ENCODE measurements at places on chromosomes 3 and 15. TPM values are rescaled to one million over a fixed set of nuclear protein-coding genes. Genes with fewer than 3 reads are reported as not detected.

The SST gene
- polyA plus RNA-seq, result not detected

The FSTL1 gene
- not detected for polyA plus RNA-seq

The TMEM62 gene
- polyA plus RNA-seq, result 18.0 TPM

The NEIL1 gene
- 16.0 TPM for polyA plus RNA-seq

The PIGBOS1 gene
- polyA plus RNA-seq, result 36.0 TPM

The FBXO45 gene
- 1.8 TPM for polyA plus RNA-seq

The PRSS50 gene
- not detected for polyA plus RNA-seq

The CLCN2 gene
- 0.53 TPM for polyA plus RNA-seq

The IFT122 gene
- polyA plus RNA-seq, result 4.5 TPM

The KIF7 gene
- polyA plus RNA-seq, result not detected

The TMEM40 gene
- polyA plus RNA-seq, result 0.65 TPM

The TIGIT gene
- 0.86 TPM for polyA plus RNA-seq

The AADAC gene
- polyA plus RNA-seq, result not detected

The TUSC2 gene
- polyA plus RNA-seq, result 51.4 TPM

The SCN11A gene
- polyA plus RNA-seq, result not detected

The GOLGA6A gene
- not detected for polyA plus RNA-seq

The CXCR6 gene
- 0.69 TPM for polyA plus RNA-seq

The SUCLG2 gene
- 56.6 TPM for polyA plus RNA-seq

The KNSTRN gene
- 4.6 TPM for polyA plus RNA-seq

The CSPG5 gene
- 0.41 TPM for polyA plus RNA-seq

The IL5RA gene
- polyA plus RNA-seq, result 2.8 TPM

The LRRIQ4 gene
- polyA plus RNA-seq, result not detected

The CCDC39 gene
- not detected for polyA plus RNA-seq

The ROBO2 gene
- polyA plus RNA-seq, result not detected

The FETUB gene
- not detected for polyA plus RNA-seq

The HTR3E gene
- polyA plus RNA-seq, result not detected
